ENCODE measurements at places on chromosomes 6 and 20.

DNA sequence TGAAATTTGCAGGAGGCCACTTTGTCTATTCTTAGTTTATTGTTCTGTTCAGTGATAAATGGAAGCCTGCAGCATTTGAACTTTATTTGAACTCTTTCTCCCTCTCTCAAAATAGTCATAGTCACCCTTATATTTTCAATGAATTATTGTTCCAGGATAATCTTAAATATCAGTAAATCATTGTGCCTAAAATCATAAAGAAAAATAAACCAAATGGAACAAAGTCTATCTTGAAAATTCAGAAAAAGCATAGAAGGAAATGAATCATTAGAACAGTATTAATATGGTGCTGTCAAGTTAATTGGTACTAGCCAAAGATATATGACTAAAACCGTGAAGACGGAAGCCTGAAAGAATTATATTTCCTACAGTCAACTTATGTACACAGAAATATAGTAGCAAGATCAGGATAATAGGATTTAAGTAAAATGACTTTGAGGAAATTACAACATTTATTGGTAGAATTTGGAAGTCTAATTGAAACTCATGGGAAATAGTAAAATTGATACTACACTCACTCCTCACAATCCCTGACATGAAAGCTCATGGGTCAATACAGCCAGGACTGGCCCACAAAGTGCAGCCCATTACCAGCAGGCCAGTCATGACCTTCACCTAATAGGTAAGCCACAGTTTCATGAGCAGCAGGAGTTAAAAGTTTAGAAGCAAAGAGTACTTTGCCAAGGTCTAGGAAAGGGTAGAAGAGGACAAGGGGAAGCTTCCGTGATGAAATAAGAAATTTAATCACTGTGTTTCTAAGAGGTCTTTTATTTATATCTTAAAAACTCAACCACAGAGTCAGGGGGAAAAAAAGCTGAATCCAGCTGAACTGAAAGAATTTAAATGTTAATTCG, 119.9 kb upstream of the ENPP5 start:
- no peak for DNase-seq

DNA sequence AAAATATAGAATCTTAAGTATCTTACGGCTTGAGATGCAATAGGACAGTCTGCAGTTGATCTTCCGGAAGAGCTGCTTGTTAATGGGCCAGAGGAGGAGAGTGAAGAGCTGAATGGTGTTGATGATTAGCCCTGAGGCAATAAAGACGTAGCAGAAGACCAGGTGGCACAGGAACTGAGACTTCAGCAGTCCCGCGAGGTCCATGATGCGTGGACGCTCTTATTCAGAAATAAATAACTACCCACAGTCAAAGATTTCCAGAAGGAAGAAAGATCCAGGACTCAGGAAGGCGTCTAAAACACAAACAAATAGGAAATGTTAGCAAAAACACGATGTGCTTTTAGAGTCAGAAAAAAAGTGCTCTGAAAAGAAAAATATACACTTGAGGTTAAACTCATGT, 41.9 kb downstream of the AGPAT4 start:
- no peak for DNase-seq

GRCh38 chr6:105429676-105430075, 26.8 kb upstream of the PREP start:
- no peak for DNase-seq

- peak; percentile 46 for DNase-seq
These were observed 17.1 kb downstream of the OR2B2 start for GRCh38 chr6:27894839-27895762.

GRCh38 chr20:17594443-17594842, 24.6 kb downstream of the DSTN start:
- DNase-seq: no peak

- DNase-seq: peak; percentile 51
These were observed 31.5 kb upstream of the TGM2 start for GRCh38 chr20:38196592-38196991.
